ENCODE measurements at places on chromosomes 7 and 10. TPM values are rescaled to one million over a fixed set of nuclear protein-coding genes. Genes with fewer than 3 reads are reported as not detected.

LIPK gene
- total RNA-seq = not detected

DNA sequence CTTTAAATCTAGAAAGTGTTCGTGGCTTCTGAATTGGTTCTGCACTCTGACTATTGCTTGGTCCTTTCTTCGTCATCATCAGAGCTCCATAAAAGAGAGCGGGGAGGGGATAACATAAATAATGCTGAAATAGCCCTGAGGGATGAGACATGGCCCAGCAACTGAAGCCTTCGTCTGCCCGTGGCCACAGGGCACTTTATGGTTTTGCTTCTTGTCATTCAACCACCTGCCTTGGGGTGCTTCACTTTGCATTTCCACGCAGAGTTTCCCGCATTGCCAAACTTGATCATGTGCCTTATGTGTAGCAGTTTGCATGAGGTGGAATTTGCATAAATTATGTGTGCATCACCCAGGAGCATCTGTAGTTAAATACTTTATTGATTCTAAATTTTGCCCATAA is 15.9 kb downstream of the GSTO2 start:
- no peaks in the 10 kb centered on the region for H3K4me1 ChIP-seq
- H3K36me3 ChIP-seq = no peaks in the 10 kb centered on the region
- H3K27ac ChIP-seq = no peak overlapping the region
- no peak overlapping the region for H3K4me3 ChIP-seq
- no peaks in the 10 kb centered on the region for H3K27me3 ChIP-seq

DNA sequence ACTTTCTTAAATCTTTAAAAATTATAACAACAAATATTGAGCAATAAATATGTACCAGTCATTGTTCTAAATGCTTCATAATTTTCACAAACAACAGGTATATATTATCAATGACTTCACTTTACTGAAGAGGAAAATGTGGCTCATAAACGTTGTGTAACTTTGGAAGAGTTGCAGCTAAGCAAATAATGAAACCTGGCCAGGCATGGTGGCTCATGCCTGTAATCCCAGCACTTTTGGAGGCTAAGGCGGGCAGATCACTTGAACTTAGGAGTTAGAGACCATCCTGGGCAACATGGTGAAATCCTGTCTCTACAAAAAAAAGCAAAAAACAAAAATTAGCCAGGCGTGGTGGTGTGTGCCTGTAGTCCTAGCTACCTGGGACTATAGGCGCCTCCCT is 71.9 kb upstream of the AMPH start:
- no peaks in the 10 kb centered on the region for H3K4me1 ChIP-seq
- H3K27me3 ChIP-seq = no peaks in the 10 kb centered on the region
- no peak overlapping the region for H3K4me3 ChIP-seq
- DNase-seq = peak; percentile 40
- no peaks in the 10 kb centered on the region for H3K36me3 ChIP-seq
- no peak overlapping the region for H3K27ac ChIP-seq

DNA sequence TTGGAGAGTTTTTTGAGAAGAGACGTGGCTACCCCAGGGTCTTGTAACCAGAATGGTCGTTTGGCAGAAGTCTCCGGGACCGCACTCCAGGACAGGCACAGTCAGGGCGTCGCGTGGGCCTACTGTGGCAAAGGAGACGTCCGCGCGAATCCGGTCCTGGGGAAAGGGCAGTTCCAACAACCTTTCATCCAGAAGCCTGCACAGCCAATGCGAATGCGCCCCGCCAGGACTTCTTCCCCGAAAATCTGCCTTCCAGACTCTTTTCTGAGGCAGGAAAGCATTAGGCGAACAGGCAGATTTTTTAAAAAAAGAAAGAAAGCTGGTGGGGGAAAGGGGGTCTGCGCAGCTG is 2.0 kb downstream of the HPSE2 start:
- peak; percentile 36 for DNase-seq
- peak overlapping the region; percentile 48 for H3K4me3 ChIP-seq
- peaks cover 43% of the 10 kb centered on the region for H3K4me1 ChIP-seq
- H3K27me3 ChIP-seq = peaks cover 46% of the 10 kb centered on the region
- no peak overlapping the region for H3K27ac ChIP-seq
- no peaks in the 10 kb centered on the region for H3K36me3 ChIP-seq

All from upper lobe of left lung (tissue), 6 donors.